ENCODE measurements at places on chromosomes 13 and 19. TPM values are rescaled to one million over a fixed set of nuclear protein-coding genes. Genes with fewer than 3 reads are reported as not detected.
A peak's percentile ranks its signal among the peaks of the same experiment; 100 is the strongest.

GRCh38 chr13:52096062-52096461 is 32.8 kb downstream of the NEK5 start:
- no peak for DNase-seq
- no peaks in the 10 kb centered on the region for H3K36me3 ChIP-seq
- H3K4me1 ChIP-seq = no peaks in the 10 kb centered on the region
- no peak overlapping the region for H3K27ac ChIP-seq
- H3K4me3 ChIP-seq = no peak overlapping the region

- DNase-seq = no peak
- H3K27me3 ChIP-seq = no peaks in the 10 kb centered on the region
- H3K36me3 ChIP-seq = no peaks in the 10 kb centered on the region
- H3K27ac ChIP-seq = no peak overlapping the region
- H3K4me3 ChIP-seq = no peak overlapping the region
- no peaks in the 10 kb centered on the region for H3K4me1 ChIP-seq
Measured at GRCh38 chr13:26541041-26541440, 16.4 kb upstream of the WASF3 start.

- peak overlapping the region; percentile 17 for H3K27ac ChIP-seq
- H3K27me3 ChIP-seq = no peaks in the 10 kb centered on the region
- peaks cover 5% of the 10 kb centered on the region for H3K36me3 ChIP-seq
- DNase-seq = no peak
- H3K4me1 ChIP-seq = peaks cover 11% of the 10 kb centered on the region
Measured at GRCh38 chr13:98370806-98371515, 193.9 kb upstream of the RNF113B start.

RYR1 gene
- 0.69 TPM for polyA plus RNA-seq

Data from kidney (tissue), 22 donors.